Esophagus muscularis mucosa (tissue), 4 donors: ENCODE measurements at places on chromosomes 3 and 15.

- DNase-seq, result no peak
Observed at GRCh38 chr3:152516216-152516615, 247.5 kb downstream of the MBNL1 start.

GRCh38 chr3:162555761-162556160 is 1059.2 kb downstream of the OTOL1 start:
- no peak for DNase-seq

DNA sequence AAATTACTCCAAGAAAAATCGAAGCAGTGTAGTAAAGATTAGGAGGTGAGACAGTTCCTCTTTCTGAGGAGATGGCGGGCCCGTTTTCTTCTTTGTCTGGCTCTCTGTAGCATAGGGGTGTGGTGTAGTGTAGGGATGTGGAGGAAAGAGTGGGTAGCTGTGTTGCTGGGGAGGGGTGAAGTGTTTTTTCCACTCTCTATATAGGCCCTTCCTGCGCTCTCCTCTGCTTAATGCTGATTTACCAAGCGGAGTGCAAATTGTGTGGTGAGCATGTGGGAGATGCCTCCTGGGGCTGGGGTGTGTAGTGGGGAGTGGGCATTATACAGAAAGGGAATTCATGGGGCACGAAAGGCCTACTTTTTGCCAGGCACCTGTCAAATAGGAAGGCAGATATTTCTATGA is 94.9 kb downstream of the ST6GAL1 start:
- no peak for DNase-seq

GRCh38 chr3:68458581-68458980 is 473.8 kb downstream of the TAFA4 start:
- no peak for DNase-seq

DNA sequence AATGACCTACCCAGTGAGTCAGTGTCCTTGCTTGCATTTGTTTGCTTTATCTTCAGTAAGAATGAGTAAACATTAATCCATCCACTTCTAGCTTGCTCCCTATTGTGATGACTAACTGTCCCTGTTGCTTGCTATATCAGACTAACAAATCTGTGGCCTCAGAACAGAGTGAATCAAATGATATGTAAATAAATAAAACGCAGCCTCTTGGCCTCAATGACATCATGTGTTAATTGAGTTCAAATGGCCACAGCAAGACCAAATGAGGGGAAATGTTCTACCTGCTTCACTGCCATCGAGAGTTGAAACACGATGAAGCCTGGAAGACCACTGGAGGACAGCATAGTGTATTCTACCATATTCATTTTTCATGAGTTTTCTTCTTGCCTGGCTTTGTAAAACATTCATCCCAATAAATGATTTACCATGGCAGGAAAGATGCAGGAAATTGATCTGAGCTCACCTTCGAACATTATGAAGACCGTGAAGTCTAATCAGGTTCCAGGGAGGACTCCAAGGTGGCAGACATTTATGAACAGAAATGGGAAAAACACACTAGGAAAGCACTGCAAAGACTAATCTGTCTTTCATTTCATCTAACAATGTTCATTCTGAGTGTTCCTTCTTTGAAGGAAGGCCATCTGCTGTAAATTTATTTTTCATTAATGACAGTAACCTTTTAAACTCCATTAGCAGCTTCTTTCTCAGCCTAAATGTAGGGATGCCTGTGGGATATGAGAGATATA is 1144.5 kb downstream of the TUSC7 start:
- no peak for DNase-seq

DNA sequence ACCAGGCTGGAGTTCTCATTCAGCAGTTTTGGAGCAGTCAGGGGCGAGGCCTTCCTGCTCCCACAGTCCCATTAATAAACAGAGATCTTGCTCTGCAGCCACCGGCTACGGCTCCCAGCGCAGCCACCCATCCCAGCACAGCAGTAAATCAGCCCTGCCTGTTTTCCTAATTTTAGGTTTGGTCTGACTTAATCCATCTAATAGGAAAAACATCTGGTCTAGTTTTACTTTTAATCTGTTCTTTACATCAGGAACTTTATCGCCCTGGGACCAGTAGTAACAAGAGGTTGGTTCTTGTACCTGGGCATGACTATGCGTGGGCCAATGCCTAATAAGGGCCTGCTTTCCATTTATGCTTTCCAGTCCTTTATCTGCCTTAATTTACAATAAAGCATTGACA is 264.0 kb upstream of the DPH6 start:
- no peak for DNase-seq

DNA sequence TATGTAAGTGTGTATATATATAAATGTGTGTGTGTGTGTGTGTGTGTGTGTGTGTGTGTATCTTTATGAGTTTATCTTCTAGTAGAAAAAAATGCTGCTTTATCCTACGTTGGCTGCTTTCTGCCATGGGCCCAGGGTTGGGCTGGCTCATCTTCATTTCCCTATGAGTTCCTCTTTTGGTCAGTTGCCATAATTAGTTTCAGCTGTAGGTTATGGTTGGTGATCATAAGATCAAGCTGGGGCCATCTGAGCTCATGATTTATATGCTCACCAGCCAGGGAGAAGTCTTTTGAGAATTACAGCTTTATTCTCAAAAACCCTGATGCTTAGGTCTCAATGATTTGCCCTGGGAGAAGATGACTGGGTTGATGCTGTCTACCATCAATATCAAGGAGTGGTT is 775.8 kb upstream of the ARPP21 start:
- peak; percentile 4 for DNase-seq

DNA sequence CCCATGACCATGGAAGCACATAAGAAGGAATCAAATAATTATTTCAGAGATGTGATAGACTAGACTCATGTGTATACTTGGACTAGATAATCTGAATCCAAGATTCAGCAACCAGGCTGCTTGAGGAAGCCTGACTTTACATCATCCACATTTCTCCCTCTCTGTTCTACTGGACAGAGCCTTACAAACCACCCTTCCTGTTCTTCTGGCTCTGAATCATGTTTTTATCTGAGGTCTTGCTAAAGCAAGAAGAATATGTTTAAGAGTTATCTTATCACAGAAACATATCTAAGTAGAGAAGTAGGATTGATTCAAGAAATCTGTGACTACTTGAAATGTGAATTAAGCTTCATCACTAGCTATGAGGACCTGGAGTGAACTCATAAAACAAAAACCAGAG is 71.1 kb upstream of the SLC24A5 start:
- peak; percentile 42 for DNase-seq

DNA sequence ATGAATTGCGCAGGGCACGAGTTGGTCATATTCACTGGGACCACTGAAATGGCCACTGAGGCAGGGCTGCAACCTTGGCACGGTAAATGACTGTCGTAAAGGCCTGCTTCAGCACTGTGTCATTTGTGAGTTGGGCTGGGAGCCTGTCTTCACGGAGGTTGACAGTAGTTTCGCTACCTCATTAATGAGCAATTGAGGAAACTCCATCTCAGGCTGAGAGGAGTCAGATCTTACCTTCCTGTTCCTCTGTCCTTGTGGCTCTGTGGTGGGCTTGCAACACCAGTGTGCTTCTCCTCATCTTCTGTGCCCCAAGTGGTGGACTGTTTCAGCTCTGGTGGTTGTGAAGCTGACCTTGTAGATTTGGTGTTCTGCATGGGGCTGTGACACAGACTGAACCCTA is 80.1 kb upstream of the EIF1B start:
- DNase-seq, result peak; percentile 81

- no peak for DNase-seq
Observed at GRCh38 chr3:177652556-177653291, 455.4 kb upstream of the TBL1XR1 start.

- no peak for DNase-seq
Observed at GRCh38 chr3:162390891-162391290, 894.3 kb downstream of the OTOL1 start.

GRCh38 chr15:68272721-68273271 is 4.7 kb upstream of the FEM1B start:
- DNase-seq, result no peak
